T-helper 2 cell treated with Interferon-gamma antibody and Interleukin-4, amounts not matched to agents 5 μg/mL and 100 μg/mL, for 36 hours (primary cell): ENCODE measurements at places on chromosomes 7 and 10.
A peak's percentile ranks its signal among the peaks of the same experiment; 100 is the strongest.

DNA sequence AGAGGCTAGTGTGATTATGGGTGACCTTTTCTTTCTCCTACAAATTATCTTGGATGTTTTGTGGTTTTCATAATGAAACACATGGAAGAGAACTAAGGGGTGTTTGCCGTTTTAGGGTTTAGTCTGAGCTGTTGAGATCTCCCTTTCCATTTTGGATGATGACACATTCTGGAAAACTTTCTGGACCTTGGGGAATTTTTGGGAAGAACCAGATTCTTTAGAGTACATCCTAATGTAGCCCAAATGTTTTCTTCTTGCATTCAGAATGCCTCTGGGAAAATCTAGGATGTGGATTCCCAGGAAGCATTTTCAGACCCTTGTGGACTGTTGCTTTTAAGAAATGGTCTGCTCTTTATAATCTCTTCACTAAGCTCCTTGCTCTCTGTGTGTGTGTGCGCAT, 165.7 kb downstream of the SORCS3 start:
- no peak for DNase-seq

- no peak for DNase-seq
Observed at GRCh38 chr10:61159253-61159652, 215.3 kb upstream of the RHOBTB1 start.

DNA sequence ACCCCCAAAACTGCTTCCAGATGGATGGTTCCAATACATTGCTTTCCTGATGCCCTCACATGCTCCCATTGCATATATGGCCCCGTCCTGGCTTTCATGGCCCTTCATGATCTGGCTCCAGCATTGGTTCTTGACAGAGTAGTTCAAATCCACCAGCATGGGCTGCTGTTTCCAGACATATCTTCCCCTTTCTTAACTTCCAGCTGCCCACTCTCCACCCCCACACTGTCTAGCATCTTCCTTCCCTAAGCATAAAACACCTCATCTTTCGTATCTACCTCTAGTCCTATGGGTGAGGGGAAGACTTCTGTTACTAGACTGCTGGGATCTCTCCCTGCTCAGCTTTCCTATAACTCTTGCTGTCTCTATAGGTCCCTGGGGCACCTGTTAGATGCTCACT, 13.2 kb upstream of the GOLGA7B start:
- DNase-seq: no peak

DNA sequence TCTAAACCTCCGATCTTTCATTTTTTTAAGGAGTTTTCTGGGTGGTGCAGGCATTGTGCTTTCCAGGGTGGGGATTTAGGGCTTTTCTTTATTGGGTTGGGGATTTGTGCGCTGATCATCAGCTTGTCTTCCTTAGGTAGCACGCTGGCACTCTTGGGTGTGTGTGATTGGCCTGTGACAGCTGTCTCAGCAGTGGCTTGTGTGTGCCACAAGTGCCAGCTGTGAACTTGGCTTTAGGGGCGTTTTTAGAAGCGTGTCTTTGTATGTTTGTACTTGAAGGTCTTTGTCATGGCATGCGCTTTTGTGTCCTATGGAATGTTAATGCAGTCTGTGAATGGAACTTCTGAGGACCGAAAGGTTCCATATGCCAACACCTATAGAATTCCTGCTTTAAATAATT, 788 bp downstream of the AKAP9 start:
- DNase-seq: peak; percentile 7

DNA sequence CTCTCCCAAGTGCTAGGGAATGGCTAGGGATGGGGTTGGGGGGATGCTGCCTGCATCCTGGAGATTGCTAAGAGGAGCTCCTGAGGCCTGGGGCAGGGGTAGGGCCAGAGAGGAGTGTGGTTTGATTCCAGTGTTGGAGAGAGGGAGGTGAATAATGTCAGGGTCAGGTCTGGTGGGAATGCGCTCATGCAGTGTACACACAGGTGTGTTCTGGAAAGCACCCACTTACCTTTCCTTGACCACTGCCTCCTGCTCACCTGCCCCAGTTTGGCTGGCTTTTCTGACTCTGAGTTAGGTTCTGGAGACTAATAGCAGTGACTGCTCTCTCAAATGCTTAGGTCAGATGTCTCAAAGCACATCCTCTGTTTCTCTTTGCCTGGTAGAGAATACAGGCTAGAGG, 135.4 kb upstream of the BMPER start:
- no peak for DNase-seq

GRCh38 chr10:48598936-48599829, 5.7 kb downstream of the ARHGAP22 start:
- DNase-seq: no peak

DNA sequence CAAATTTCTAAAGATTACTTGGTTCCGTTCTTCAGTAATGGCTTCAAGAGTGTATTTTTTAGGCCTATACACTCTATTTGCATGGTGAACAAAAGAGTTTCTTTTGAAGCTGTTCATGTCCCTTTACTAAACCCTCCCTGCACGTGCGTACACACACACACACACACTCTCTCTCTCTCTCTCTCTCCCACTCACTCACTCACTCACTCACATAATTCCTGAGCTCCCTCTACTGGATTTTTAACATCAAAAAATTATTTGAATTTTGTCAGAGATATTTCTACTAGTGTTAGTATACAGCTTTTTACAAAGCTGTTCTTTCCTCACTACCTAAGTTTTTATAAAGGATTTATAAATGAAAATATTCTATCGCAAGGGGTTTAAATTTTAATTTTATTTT, 85.9 kb downstream of the UBE3C start:
- DNase-seq: no peak

DNA sequence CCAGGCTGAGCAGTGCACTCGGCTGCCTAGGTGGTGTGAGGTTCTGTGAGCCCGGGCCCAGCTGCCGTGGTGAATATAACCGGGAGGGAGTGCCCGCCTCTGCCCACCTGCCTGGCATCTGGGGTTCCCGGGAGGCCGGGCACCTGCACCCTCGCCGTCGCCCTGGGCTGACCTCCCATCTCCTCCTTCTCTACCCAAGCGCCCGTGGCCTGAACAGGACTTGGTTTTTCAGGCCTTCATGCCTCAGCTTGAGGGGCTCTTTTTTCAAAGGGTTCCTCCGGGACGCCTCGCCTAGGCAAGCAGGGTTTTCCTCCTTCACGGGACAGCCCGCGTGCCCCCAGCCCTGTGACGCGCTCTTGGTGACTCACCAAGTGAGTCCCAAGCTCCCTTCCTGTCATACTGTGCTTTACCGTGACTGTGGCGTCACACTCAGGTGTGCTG, 9.9 kb downstream of the INPP5A start:
- DNase-seq: no peak

DNA sequence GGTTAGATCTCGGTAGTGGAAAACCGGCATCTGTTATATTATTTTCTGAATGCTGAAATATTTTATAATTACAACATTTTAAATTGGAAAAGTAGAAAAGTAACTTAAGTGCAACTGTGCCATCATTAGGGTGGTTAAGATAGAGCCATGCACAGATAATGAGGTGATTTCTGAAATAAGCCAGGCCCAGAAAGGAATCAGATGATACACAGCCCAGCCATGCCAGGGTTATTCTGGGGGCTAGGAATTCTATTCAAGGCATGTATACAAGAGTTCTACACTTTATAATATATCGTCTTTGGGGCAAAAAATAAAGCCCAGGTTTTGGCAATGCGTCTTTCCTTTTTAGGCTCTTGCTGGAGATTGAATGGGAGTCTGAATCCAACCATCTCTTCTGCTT, 128.7 kb downstream of the ITGB8 start:
- DNase-seq: no peak

- no peak for DNase-seq
Observed at GRCh38 chr7:47817917-47818316, 130.3 kb downstream of the PKD1L1 start.
